ENCODE measurements at places on chromosomes 2 and 18.

DNA sequence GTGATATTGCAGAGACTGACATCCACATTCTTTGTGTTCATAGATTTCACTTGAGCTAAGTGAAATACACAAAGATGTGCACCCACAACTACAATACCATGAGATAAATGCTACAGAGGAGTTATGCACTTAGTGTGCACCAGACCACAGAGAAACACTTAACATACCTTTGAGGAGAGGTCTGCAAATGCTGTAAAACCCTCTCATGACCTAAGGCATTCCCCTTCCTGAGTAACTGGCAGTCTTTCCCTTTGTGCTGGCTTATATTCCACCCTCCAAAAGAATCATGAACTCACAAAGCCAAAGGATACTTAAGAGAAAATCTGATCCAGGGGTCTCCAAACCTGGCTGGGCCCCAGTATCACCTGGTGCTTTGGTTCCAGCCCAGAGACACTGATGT, 16.2 kb downstream of the NXPH2 start:
- no peak for DNase-seq

DNA sequence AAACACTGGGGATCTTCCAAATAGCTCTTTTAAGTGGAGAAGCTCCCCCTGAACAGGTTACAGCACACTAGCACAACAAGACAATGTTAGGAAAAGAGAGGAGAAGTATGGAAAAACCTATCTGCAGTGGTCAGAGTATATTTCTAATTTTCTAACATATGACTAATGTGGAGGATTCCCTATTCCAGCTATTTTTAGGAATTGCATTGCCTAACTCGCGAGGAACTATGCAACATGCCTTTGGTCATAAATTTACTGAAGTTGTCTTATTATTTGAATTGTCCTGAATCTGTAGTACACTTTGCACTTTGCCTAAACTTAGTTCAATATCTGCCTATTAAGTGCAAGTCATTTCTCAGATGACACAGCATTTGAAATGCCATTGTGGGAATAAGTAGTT, 381.4 kb downstream of the CCDC85A start:
- no peak for DNase-seq

DNA sequence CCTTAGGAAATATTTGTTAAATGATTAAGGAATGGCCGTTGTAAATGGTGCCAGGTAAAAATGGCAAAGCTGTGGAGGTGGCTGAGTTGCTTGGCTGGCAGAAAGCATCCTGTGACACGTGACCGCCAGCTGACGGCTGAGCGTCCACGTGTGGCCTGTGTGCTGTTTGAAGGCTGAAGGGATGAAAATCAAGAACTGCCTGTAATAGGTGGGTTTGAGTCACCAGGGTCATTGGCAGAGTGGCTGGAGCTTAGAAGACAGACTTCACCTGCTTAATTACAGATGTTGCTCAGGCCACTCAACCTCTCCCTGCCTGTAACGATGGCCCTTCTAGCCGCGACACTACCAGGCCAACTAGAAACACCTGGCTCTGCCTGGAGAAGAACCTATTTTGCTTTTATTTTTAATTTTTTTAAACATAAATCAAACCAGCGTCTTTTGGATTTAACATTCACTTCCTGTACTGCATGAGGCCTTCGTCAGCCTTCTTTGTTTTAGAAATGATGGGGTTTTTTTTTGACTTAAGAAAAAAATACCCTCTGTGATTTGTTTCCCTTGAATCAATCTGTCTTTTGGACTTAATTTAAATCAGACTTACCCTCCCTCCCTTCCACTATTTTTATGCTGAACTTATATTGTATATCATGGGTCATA, 206.5 kb downstream of the PRKCE start:
- DNase-seq = no peak

DNA sequence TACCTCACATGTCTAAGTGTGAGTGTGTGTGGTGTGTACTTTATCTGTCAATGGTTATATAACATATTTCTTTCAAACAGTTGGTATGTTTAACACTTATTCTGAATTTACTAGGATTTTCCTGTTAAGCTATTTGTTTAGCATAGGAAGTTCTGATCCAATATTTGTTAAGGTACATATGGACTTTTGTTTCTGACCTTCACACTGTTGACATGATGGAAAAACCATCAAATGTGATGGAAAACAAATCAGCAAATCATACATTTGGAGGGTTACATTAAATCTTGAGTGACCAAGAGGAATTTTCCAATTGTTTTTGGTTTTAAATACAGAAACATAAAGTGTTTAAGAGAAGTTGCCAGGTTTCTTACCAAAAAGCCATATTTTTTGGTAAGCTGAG, 638.9 kb downstream of the STK39 start:
- DNase-seq = no peak

DNA sequence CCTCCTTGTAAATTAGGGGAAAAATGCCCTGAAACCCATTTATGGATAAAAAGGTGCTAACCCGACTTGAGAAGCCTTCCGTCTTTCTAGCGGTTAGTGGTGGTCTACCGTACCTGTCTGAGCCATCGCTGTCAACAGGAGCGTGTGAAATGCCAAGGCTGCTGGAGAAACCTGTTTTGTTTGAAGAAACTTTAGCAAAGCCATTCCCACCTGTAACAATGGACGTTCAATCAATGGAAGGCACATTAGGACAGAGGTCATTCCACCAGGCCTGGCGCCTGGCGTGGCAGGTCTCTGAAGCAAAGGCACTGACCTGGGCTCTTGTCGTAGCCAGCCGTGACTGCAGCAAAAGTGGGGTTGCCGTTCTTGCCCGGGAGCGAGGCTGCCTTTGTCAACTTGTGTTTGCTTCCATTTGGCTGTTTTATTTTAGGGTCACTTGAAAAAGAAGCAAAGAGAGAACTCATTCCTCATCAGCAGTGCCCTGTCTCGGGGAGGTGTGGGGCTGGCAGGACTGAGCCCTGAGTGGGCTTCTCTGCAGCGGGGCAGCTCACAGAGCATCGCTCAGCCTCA, 47.2 kb downstream of the ZAP70 start:
- DNase-seq = no peak

GRCh38 chr2:9060819-9061218, 57.3 kb upstream of the MBOAT2 start:
- DNase-seq = no peak

DNA sequence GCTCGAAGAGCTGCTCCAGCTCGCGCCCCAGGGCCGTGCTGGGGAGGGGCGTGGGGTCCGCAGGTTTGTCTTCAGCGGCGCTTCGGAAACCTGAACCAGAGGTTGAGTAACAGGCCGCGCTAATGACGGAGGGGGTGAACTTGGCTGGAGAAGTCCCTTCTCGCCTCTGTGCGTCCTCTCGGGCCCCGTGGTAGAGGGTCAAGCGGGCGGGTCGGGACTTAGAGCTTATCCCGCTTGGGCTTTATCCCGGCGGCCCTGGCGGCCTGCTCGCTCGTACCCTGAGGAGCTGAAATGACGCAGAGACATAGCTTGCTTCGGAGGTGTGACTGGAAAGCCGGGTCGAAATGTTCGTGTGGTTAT, 479 bp downstream of the RNMT start:
- DNase-seq = no peak

GRCh38 chr2:1870431-1870830, 126.1 kb upstream of the PXDN start:
- no peak for DNase-seq

DNA sequence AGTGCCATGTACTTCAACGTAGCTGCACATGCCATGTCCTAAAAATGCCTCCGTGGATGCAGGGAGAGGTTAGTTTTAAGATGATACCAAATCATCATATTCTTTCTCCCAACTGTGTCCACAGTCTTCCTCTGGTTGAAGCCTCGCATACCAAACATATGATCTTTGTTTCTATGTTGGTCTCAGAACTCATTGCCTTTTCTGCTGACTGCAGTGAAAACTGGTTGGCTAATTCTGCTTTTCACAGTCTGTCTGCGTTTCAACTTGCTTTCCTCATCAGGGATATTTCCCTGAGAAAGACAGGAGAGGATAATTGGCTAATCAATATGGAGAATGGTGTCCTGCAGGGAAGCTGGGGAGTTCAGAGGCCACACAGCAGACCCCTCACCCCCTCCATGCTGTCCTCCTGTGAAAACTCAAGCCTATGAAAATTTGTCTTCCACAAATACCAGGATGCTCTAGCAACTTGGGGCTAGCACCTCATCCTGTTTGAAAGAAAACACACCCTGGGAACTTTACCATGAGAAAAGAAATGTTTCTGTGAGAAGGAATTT, 192.2 kb upstream of the PXDN start:
- no peak for DNase-seq

DNA sequence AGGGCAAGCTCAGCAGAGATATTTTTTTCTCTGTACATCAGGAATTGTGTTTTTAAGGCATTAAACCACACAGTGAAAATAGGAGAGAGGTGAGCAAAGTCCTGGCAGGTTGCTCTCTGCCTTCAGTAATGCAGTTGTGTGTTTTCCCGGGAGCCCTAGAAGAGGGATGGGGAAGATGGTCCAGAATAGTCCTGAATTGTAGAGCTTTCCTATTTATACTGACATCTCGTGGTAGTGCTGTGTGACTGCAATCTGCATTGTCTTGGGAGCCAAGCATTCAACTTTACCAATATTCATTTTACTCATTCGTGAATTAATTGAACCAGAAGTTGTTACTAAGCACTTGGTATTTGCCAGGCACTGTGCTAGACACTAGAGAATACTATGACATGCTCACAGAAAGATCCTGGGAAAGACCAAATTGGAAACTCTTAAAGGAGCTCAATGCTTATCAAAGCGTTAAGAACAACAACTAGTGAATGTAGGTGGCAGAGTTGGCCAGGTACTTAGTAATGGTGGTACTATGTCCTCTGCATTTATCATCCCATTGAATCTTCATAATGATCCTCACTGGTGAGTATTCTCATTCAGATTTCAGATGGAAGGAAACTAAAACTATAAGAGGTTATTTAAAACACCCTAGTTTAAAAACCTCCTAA, 214.6 kb downstream of the TRIB2 start:
- peak; percentile 6 for DNase-seq

GRCh38 chr2:131115752-131116151, 10.6 kb downstream of the PLEKHB2 start:
- DNase-seq = no peak

DNA sequence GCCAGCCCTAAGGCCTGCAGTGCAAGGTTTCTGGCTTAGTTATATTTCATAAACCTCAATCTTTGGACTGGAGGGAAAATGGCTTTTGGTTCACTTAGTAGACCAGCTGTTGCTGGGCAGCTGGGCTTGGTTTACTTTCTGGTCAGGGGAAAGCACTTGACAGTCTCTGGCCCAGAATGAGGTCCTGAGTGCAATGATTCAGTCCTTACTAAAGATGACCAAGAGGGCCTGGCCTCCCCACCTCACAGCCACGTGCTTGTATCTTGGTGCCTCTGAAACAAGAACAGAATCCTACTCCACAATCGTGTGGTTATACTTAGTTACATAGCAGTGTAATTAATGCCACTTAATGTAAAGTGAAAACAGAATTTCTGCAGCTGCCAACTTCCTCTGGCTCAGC, 325.5 kb upstream of the MEIS1 start:
- DNase-seq = no peak

GRCh38 chr18:24402209-24402785, 4.7 kb upstream of the OSBPL1A start:
- DNase-seq = no peak

DNA sequence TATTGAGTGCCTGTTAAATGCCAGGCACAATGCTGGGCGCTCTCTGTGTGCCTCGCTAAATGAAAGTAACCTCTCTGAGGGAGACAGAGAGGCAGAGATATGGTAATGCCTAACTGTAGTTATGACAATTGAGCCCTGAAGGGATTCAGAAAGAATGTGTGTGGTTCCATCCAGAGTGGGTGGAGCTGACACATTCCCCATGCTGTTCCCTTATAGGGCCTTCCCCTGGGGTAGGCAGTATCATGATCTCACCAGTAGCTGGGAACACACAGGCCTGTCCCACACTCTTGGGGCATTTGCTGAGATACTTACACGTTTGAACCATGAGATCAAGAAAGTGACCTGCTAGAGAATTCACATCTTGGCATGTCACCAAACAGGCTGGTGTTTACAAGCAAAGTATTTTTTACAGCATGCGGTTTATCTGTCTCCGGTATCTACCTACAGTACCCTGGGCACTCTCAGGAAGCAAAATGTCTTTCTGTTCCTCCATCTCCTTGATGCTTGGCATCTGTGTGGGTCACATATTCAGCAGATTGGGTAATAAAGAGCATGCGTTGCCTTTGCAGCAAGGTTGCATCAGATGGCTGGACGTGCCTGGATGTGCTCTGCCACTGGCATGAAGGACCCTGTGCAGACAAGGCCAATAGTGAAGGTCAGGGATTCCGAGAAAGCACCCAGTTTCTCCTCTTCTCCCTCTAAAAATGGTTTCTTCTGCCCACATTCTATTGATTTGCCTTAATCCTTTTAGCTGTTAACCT, 9.4 kb downstream of the CTIF start:
- DNase-seq = no peak

DNA sequence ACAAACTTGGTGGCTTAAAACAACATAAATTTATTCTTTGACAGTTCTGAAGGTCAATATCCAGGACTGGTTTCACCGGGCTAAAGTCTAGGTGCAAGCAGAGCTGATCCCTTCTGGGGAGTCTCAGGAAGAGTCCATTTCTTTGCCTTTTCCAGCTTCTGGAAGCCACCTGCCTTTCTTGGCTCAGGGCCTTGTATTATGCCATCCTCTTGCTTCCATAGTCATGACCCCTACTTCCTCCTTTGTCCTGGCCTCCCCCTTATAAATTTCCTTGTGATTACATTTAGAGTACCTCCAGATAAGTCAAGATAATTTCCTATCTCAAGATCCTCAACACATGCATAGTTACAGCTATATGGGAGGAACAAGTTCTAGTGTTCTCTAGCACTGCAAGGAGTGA, 1089.5 kb downstream of the LRP1B start:
- no peak for DNase-seq

GRCh38 chr2:219521066-219521880, 7.0 kb downstream of the ASIC4 start:
- DNase-seq = no peak

Measured in CD4-positive, alpha-beta T cell treated with Interleukin-6 at 100 ng/mL for 8 hours (primary cell).